Activated CD4-positive, alpha-beta T cell treated with anti-CD3 and anti-CD28 coated beads, Interleukin-2, amount 10 ng/mL, durations not matched to agents 7 days and 5 days (primary cell): ENCODE measurements at places on chromosomes 6 and 20.
A peak's percentile ranks its signal among the peaks of the same experiment; 100 is the strongest.

GRCh38 chr6:112087916-112088315 lies 525 bp downstream of the FAM229B start:
- DNase-seq: no peak

- no peak for DNase-seq
Measured at GRCh38 chr20:63313349-63314014, 20.5 kb downstream of the COL20A1 start.

- no peak for DNase-seq
Measured at GRCh38 chr20:13238001-13238653, 17.1 kb downstream of the ISM1 start.

DNA sequence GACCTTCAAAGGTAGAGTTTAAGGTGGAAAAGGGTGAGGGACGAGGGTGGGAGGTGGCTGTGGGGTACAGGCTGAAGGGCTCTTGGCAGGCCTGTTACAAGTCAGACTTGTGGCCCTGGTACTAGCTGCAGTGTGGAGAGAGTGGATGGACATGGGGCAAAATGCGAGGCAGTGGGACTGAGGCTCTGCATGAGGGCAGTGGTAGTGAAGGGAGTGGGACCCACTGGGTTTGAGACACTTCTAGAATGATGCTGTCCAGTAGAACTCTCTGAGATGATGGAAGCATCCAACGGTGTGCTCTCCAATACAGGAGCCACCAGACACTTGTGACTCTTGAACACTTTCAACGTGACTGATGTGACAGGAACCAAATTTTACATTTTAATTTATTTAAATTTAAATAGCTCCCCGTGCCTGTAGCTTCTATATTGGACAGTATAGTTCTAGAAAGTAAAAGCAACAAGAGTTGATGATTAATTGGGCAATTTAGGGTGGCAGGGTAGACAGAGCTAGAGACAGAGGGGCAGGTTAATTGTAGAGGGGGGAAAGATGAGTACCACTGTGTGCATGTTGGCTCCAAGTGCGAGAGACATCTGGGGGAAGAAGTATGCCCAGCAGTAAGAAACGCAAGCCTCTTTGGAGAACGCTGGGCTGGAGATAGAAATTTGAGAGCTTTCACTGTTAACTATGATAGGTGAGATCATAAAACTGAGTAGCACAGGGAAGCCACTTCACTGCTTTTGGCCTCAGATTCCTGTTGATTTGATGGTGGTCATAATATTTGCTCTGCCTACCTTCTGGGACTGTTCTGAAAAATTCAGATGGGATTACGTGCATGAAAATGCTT lies 77.5 kb downstream of the TXNDC5 start:
- DNase-seq: no peak

DNA sequence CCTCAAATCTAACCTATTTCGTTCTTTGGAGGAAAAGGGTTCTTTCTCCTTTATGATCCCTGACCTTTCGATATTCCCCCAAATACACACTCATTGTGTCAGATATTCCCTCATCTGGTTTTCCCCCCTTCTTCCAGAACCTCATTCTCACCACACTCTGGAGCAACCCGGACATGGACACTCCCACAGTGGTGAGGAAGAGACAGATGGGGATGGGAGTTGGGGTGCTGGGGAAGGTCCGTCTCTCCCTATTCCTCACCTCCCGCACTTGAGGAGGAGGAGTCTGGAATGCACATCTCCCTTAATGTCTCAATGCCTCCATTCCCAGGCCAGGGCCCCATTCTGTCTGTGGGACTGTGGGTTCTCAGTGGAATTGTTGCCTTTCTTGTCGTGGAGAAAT lies 1.3 kb downstream of the SLC39A7 start:
- DNase-seq: no peak

DNA sequence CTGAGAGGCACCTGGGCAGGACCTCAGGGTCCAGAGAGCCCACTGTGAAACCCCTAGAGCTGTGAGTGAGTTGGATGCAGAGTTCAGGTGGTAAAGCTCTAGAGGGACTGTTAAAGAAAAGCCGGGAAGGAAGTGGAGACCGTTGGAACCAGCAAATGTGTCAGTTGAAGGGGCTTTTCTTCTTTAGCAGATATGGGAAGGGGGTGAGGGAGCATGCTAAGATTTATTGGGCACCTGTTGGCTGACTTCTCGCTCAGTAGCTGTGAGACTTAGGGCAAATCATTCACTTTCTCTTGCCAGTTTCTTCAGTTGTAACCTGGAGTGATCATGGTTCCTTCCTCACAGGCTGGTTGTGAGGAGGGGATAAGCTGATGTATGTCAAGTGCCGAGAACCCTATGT lies 287.7 kb downstream of the DHX35 start:
- no peak for DNase-seq

GRCh38 chr6:131412960-131413830 lies 159.8 kb upstream of the ARG1 start:
- DNase-seq: no peak

- no peak for DNase-seq
Measured at GRCh38 chr6:50850223-50851048, 31.8 kb downstream of the TFAP2B start.

GRCh38 chr6:1729750-1730140 lies 120.0 kb downstream of the FOXC1 start:
- no peak for DNase-seq

- DNase-seq: no peak
Measured at GRCh38 chr20:62430311-62430853, 3.0 kb upstream of the RBBP8NL start.

DNA sequence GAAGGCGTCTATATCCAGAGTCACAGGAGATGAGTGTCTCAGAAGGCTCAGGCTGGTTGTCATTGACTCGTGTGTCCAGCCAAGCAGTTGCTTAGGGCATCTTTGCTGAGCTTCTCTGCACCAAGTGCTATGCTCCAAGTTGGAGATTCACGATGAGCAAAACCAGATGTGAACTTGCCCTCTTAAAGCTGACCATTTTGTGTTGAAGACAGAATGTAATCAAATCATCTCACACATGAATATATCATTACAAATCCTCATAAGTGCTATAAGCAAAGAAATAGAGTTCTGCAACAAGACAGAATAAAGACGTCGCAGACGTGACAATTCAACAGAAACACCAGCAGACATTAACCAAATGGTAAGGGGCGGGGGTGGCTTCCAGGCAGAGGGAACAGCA lies 103.9 kb downstream of the ALDH8A1 start:
- no peak for DNase-seq

GRCh38 chr20:2625062-2625461 lies 27.4 kb upstream of the NOP56 start:
- DNase-seq: no peak

DNA sequence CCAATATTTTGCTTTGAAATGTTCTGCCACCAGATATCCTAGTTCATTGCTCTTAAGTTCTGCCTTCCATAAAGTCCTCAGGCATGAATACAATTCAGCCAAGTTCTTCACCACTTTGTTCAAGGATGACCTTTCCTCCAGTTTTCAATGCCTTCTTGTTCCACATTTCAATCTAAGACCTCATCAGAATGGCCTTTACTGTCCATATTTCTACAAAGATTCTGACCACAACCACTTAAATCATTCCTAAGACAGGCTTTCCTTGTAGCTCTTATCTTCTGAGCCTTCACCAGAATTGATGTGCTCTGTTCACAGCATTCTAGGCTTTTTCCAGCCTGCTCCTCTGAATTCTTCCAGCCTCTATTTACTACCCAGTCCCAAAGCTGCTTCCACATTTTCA lies 319.0 kb downstream of the HACE1 start:
- no peak for DNase-seq

- no peak for DNase-seq
Measured at GRCh38 chr20:9200620-9201019, 131.7 kb downstream of the PLCB4 start.

DNA sequence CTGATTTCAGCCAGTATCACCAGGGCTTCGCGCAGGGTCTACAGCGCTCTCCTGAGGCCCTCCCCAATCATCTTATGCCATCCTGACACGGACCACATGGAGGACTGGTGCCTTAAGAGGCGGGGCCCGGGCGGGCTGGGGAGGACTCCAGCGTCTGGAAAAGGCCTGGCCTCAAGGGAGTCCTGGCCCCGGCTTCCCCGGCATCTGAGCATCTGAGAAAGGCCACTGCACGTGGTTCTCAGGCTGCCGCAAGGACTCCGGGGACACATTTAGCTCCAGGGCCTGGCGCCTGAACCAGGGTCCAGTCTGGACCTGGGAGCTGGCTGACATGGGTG lies 21.4 kb downstream of the BHLHE23 start:
- no peak for DNase-seq

- no peak for DNase-seq
Measured at GRCh38 chr6:43622541-43622940, 6.5 kb downstream of the GTPBP2 start.

DNA sequence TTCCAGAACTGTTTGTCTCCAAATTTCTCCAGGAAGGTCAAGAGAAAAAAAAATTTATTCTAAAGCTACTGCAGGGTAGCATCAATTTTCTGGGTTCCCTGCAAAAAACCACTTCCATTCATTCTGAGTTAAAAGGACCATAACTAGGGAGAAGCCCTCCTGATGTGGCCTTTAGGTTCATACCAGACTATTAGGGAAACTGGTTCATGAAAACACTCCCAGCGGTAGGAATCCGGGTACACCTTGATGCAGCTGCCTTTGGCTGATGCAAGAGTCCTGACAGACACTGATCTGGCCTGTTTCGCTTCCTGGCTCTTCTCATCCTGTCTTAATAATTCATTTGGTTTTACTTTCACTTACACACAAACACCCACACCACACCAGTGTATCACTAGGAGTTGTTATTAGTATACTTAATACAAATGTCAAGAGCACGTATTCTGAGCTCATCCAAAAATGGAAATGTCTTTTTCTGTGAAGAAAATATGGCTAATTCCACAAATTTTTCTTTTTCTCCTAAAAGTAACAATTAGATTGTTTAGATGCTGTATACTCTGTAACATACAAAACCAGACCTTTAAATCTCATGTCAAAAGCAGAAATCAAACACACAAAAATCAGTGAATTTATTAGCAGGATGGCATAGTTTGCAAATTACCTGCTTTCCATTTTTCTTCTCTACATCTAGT lies 38.4 kb upstream of the ARHGAP18 start:
- DNase-seq: peak; percentile 73

DNA sequence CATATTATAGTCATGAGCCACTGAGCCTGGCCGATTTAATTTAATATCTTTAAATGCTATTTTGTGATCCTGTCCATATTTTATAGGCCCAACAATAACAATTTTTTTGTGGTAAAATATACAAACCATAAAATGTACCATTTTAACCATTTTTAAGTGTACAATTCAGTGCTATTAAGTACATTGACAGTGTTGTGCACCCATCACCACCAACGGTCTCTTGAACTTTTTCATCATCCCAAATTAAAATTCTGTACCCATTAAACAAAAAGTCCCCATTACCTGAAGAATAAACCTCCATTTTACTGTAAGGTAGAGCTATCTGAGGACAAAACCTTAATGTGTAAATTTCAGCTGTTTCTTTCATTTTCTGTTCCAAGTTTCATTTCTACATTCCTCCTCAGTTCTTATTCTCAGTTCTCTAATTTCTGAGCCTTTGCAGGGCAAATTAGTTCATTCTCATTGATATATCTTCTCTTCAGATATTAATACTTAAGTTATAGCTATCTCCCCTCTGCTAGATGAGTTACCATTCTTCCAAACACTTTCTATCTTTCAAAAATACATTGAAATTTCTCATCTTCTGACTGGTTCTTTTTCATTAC lies 10.3 kb downstream of the MTO1 start:
- no peak for DNase-seq

- no peak for DNase-seq
Measured at GRCh38 chr20:33626190-33626589, 35.9 kb upstream of the C20orf144 start.

GRCh38 chr6:149037051-149037671 lies 280.4 kb upstream of the TAB2 start:
- no peak for DNase-seq

DNA sequence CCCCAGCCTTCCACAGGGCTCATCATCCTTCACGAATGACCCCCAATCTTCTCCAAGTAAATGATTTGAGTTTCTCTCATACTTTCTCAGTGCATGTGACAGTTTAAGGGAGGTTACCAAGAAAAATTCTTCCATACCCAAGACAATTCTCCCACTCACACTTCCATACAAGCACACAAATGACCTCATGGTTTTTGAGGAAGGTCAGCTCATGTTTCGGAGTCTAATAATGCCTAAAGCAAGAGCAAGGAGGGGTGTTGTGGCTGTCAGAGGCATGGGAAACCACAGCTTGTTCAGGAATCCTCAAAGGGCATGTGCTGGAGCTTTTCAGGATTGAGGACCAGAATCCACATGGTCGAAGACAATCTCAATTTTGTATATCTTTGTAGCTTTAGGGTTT lies 279.0 kb downstream of the MAFB start:
- no peak for DNase-seq

GRCh38 chr6:139164001-139164400 lies 29.1 kb downstream of the HECA start:
- DNase-seq: peak; percentile 29
